ENCODE measurements at places on chromosomes 1 and 21.

- no peak for DNase-seq
Measured at GRCh38 chr1:109832945-109833344, 69.2 kb upstream of the EPS8L3 start.

DNA sequence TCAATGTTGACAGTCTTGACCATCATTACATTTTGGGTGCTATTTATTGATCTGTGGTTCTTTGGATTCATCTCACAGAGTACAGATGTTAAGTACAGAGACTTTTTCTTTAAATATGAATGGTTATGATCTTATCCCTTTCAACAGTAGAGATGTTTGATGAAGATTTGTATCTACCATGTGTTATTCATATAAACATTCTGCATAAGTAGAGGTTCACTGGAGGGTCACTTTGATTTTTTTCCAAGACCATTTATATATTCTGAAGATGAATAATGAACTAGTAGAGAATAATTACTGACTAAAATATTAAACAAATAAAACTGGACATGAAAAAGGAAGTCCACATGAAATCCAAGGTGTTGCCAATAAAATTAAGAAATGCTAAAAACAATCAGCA, 28.6 kb upstream of the HUNK start:
- DNase-seq = no peak

GRCh38 chr1:221276896-221277409, 397.7 kb downstream of the HLX start:
- DNase-seq = no peak

DNA sequence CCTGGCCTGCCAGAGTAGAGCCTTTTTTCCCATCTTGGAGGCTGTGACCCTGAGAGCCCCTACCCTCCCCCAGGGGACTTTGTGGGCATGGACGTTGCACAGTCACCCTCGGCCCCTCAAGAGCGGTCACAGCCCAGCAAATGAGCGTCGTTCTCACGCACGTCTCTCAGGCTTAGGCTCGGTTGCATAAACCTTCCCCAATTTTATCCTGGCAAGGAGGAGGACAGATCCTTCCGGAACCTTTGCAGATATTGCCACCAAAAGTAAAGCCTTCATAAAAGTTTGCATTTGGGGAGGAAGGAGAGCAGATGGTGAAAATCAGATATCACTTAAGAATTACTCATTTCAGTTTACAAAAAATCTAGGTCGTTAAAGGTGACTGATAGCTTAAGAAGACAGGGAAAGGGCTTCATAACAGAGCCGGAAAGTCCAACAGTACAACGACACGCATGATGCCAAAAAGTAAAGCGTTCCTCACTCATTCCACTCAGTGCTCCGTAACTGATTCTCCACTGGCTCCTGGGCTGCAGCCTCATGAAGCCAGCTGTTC, 29.3 kb downstream of the PDE9A start:
- DNase-seq = no peak

- no peak for DNase-seq
Measured at GRCh38 chr1:93616996-93617669, 64.5 kb downstream of the BCAR3 start.

DNA sequence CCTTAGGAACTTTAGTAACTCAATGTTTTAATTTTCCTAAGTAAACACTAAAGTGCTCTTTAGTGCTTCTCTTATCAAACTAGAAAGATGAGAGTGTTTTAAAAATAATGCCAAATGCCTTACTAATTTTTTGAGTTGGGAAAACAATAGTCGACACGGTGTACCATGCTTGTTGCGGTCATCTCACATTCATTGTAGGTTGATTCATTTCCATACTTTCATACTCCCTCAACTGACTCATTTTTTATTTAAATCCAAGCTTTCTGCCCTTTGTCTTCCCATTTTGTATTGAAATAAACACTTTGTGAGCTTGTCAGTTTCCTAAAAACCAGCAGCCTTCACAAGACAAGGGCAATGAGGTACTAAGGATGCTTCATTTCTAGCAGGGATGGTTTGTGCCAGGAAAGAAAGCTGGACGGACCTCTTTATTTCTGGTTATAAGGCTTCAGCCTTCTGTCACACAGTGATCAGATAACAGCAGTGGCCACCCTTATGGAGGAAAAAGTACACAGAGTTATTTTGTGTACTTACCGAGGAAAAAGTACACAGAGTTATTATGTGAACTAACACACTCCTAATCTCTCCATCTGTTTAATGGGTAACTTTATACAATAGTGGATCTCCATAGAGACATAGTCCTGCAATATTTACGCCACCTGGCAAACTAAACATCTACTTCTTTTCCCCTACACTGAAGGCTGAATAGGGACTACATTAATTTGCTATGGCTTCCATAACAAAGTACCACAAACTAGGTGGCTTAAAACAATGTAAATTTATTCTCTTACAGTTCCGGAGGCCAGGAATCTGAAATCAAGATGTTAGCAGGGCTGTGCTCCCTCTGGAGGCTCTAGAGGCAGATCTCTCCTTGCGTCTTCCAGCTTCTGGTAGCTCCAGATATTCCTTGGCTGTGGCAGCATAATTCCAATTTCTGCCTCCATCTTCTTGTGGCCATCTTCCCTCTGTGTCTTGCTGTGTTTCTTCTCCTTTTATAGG, 13.0 kb upstream of the CCDC190 start:
- DNase-seq = no peak

DNA sequence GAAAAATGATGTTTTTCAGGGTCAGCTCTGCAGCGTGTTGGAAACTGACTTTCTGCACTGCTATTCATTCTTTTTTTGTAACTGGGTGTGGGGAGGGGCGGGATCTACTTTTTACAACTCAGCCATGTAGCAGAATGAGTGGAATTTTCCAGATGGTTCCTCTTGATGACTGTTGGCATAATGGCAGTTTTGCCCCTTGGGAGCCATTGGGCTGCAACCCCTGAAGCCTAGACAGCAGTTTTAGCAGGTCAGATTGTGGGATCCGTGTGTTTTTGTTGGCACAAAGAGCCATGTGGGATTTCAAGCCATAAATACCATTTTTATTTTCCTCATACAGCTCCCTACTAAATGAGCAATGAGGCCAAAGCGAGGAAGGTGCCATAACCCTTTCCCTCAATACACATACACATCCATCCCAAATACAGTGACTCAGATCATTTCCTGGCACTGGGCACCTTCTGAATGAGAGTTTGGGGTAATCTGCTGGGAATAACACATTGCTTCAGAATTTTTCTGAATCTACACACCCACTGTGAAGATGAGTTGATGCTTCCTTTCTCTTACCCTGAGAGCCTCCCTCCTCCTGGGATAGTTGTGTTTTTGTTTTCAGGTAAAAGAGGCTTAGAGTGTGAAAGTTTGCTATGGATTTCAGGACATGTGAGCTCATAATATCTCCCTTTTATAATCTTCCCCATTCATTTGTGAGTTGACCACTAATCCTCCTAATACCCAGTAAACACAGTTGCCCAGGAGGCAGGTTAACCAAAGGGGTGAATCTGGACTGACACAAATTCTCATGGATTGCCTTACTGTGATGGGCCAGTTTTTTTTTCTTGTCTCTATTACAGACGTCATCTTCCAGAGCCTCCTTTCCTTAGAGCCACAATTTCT, 13.1 kb downstream of the S100A10 start:
- DNase-seq = no peak

DNA sequence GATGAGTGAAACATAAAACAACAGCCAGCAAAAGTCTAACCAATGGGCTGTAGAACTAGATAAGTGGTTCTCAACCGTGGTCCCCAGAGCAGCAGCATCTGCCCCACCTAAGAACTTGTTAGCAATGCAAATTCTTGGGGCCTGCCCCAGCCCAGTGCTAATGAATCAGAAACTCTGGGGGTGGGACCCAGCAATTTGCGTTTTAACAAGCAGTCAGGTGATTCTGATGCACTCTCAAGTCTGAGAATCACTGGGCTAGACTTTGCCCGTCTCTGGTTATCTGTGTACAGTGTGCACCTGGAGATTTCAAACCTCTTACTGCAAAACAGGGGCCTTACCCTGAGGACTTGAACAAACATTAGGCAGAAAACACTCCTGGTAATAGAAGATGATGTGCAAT, 66.5 kb downstream of the PLXNA2 start:
- DNase-seq = no peak

- DNase-seq = no peak
Measured at GRCh38 chr1:113266788-113267187, 123.5 kb upstream of the MAGI3 start.

DNA sequence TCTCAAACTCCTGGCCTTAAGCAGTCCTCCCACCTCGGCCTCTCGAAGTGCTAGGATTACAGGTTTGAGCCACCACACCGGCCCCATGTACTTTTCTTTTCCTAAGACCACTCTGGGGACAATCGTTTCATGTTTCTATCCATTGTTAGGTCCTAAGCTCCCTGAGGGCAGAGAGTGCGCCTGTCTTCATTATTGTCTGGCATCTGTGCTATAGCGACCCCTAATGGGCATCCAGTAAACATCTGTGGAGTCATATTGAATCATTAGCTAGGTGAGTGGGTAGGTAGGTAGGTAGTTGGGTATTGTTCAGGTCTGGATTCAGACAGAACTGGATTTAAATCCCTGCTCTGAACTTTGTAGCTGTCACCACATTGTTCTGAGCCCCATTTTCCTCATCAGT, 66.1 kb downstream of the TMEM53 start:
- no peak for DNase-seq

DNA sequence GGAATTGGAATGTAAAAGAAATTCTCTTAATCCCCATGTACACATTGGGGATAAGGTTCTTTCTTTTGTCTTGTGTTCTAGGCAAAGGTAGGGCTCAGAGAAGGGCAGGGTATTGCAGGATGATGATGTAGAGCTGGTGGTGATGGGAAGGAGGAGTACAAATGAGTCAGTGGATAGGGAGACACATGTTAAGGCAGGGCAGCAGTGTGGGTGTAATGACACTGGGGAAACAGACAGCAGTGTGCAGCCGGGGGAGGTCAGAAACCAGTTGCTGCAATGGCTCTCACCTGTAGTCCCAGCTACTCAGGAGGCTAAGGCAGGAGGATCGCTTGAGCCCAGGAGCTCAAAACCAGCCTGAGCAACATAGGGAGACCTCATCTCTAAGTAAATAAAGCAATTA, 5.1 kb downstream of the NLRP3 start:
- DNase-seq = no peak

DNA sequence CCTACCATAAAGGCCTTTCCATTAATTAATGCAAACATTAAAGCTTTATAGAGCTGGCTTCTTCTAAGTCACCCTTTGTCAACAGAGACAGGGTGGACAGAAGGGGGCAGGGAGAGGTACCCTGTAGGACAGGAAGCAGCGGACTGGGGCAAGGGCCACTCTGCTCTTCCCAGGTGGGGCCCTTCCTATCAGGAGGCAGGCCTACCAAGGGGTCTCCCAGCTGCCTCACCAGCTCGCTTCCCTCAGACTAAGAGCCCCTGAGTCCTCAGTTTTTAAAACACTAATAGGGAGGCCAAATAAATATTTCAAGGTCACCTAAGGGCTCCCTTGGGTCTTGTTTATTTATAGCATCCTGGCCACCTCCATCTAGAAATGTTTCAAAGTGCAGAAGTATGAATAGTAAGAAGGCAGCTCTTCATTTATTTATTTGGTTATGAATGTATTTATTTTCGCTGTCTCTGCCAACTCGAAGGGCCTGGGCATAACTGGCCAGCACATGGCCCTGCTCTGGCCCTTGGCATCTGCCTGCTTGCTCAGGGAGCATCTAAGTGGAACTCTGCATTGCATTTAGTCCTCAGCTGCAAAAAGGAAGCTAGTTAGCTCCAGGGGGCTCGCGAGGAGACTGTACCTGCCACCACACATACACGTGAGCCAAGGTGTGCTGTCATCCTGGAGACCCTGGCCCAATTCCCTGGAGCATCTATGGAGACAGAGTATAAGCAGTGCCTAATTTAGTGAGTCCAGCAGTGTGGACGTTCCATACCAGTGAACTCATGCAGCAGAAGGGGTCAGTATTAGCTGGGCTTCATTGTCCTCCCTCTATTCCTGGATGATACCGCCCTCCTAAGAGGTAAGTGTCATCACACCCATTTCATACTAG, 395.1 kb upstream of the VAMP3 start:
- no peak for DNase-seq

DNA sequence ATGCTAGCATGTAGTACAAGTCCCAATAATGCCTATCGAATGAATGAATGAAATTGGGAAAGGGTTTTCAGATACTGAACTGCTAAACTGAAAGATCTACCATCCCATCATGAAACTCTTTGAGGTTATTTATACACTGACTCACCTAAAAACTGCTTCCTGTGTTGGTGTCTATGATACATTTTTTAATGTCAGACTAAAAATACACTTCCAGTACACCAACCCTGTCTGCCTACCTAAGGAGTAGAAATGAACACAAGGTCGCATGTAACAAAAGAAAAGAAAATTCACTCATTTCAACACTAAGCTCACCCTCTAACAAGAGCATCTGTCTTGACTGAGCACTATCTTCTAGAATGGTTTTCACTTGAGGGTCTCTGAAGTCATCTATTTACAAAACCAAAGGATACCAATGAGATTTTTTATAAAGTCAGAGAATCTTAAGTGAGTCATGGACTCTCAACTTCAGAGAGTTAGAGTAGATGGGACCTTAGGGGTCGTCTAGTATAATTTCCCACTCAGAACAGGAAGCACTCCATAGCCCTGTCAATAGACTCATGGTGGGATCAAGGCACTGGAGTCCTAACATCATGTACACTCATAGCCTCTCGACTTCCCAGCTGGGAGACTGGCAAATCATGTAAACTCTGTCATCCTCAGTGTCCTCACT, 53.4 kb downstream of the WLS start:
- no peak for DNase-seq

- no peak for DNase-seq
Measured at GRCh38 chr1:222991908-222992307, 151.1 kb downstream of the TLR5 start.

GRCh38 chr1:28510970-28511440, 5.2 kb downstream of the RCC1 start:
- no peak for DNase-seq

GRCh38 chr21:42608446-42608845, 45.0 kb upstream of the PDE9A start:
- DNase-seq = no peak

DNA sequence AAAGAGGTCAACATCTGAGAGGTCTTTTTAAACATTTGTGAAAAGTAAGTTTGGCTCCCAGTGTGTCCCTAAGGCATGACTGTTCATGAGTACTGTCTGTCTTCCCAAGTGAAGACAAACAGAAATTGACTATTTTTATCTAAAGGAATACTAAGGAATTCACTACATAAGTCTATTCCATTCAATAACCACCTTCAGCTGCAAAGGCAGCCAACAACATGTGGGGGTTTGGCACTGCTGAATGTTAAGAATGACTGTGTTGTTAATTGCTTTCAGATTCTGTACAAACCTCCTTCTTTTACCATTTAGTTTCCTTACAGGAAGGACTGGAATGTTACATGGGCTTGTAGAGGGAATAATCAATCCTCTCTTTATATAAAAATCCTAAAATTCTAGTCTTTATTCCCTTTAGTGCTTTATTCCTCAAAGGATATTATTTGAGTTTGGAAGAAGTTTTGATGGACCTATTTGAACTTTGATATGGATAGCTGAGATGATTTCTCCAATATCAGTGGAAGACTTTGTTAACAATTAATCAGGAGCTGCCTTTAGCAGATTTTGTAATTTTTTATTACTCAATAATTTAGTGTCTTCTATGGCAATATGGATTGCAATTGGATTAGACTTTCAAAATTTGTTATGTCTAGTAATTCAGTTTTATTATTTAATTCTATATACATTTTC, 201.7 kb upstream of the CHRM3 start:
- no peak for DNase-seq

- no peak for DNase-seq
Measured at GRCh38 chr1:118826669-118827068, 161.5 kb downstream of the TBX15 start.
